ENCODE measurements at places on chromosomes 6 and 20. TPM values are rescaled to one million over a fixed set of nuclear protein-coding genes. Genes with fewer than 3 reads are reported as not detected.

Gene COL20A1
- 1.2 TPM for total RNA-seq

Gene C6orf47
- total RNA-seq: 26.6 TPM

- H3K36me3 ChIP-seq: no peaks in the 10 kb centered on the region
- DNase-seq: no peak
- no peak overlapping the region for H3K4me3 ChIP-seq
- H3K4me1 ChIP-seq: peaks cover 4% of the 10 kb centered on the region
- H3K27me3 ChIP-seq: no peaks in the 10 kb centered on the region
These were observed 42.0 kb upstream of the GMPR start for GRCh38 chr6:16196260-16196983.

DNA sequence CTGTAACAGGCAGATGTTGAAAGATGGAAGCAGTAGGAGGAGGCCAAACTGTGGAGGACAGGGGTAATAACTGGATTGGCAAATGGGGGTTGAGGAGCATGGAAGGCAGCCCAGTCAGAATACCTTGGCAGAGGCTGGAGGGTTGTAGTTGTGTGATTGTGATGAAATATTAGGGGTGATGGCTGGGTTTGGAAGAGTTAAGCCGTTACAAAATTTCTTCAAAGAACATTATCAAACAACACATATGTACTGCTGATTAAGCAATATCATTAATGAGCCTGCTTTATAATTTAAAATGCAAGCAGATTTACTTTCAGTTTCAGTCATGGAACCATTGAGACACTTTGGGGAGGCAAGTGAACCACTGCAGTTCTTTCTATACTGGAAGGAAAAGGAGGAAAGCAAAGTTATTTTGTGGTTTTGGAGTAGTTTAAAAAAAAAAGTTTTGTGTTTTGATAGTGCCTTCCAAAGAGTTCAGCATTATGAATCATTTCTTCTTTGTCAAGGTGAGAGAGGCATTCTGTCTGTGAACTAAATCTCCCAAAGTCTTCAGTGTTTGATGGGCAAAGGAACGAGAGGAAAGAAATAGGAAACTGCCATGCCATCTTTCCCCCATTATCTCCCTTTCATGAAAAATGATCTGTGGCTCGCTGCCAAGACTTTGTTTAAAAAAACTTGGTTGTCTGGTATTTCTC, 20.7 kb downstream of the FOXO3 start:
- H3K27me3 ChIP-seq: no peaks in the 10 kb centered on the region
- peak overlapping the region; percentile 12 for H3K4me3 ChIP-seq
- peak; percentile 80 for DNase-seq
- peak overlapping the region; percentile 93 for H3K27ac ChIP-seq
- no peaks in the 10 kb centered on the region for H3K36me3 ChIP-seq

DNA sequence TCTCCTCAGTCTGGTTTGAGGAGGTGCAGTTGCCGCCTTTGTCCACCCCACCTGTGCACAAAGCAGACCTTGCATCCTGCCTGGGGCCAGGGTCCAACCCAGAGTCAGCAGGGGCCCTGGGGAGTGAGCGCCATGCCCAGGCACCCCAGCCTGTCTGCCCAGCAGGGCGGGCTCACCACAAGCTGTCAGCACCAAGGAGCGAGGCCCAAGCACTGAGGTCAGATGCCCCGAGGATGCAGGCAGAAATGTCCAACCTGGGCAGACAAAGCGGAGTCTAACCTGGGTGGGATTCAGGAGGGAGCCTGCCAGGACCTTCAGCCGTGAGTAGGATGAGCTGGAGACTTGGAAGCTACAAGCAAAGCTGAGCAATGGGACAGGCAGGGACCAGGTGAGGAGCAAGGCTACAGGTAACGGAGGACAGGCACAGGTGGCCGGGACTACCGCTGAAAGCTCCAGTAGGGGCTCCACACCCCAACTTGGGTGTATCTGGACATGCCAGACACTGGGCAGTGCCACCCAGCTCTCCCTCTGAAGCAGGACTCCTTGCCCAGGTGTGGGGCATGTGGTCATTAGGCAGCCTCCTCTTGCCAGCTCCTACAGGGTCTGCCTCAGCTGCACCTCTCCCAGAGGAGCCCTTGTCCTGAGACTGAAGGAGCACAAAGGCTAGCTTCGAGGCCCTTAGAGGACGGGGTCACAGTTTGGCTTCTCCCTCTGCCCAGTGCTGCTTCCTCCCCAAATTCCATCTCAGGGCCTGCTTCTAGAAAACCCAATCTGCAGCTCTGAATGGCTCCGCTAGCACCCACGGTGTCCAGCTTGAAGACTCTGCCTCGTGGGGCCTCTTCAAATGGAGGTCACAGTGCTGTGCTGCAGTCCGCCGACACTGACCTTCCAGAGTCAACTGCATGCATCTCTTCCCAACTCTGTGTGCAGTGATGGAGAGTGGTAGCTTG, 210.6 kb upstream of the CDYL start:
- H3K36me3 ChIP-seq: no peaks in the 10 kb centered on the region
- H3K27ac ChIP-seq: no peak overlapping the region
- H3K27me3 ChIP-seq: no peaks in the 10 kb centered on the region
- H3K4me1 ChIP-seq: no peaks in the 10 kb centered on the region
- no peak overlapping the region for H3K4me3 ChIP-seq
- DNase-seq: no peak

DNA sequence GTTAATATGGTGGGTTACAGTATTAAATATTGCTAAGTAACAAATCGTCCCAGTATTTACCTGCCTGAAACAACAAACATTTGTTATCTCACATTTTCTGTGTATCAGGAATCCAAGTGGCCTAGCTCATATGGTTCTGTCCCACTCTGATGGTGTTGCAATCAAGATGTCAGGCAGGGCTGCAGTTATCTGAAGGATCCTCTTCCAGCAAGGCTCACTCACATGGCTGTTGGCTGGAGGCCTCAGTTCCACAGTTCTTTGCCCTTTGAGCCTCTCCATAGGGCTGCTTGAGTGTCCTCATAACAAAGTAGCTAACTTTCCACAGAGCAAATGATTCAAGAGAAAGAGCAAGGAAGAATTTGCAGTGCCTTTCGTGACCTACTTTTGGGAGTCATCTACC, 17.7 kb downstream of the RAB22A start:
- H3K27me3 ChIP-seq: no peaks in the 10 kb centered on the region
- no peak overlapping the region for H3K27ac ChIP-seq
- DNase-seq: no peak
- H3K4me3 ChIP-seq: no peak overlapping the region

GRCh38 chr6:28995093-28995650, 9.9 kb downstream of the ZNF311 start:
- no peaks in the 10 kb centered on the region for H3K27me3 ChIP-seq
- H3K36me3 ChIP-seq: no peaks in the 10 kb centered on the region
- no peak overlapping the region for H3K27ac ChIP-seq
- H3K4me1 ChIP-seq: no peaks in the 10 kb centered on the region
- DNase-seq: no peak
- H3K4me3 ChIP-seq: no peak overlapping the region

GRCh38 chr6:166168616-166169548, 1.2 kb upstream of the TBXT start:
- H3K27me3 ChIP-seq: no peaks in the 10 kb centered on the region
- H3K27ac ChIP-seq: no peak overlapping the region
- no peak for DNase-seq
- no peaks in the 10 kb centered on the region for H3K36me3 ChIP-seq

DNA sequence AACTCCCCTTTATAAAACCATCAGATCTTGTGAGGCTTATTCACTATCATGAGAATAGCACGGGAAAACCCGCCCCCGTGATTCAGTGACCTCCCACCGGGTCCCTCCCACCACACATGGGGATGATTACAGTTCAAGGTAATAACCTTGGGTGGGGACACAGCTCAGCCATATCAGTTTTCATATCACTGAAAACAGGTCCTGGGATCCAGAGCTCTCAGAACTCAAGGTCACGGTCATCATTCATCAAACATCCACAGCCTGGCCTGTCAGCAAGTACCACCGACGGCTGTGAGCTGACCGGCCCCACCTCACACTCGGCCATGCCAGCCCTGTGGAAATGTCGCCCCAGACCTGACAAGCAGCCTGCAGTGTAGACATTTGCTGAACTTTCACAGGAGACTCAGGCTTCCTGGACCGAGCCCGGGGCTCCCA, 14.1 kb upstream of the FRMD1 start:
- H3K4me3 ChIP-seq: no peak overlapping the region
- H3K36me3 ChIP-seq: no peaks in the 10 kb centered on the region

Measured in uterus (tissue), 4 donors.